Stimulated activated CD4-positive, alpha-beta T cell treated with anti-CD3 and anti-CD28 coated beads, Interleukin-2, amount 100 ng/mL, for 24 hours (primary cell): ENCODE measurements at places on chromosomes 11 and 22.
A peak's percentile ranks its signal among the peaks of the same experiment; 100 is the strongest.

- DNase-seq: no peak
These were observed 866.8 kb upstream of the TENM4 start for GRCh38 chr11:80307676-80308075.

DNA sequence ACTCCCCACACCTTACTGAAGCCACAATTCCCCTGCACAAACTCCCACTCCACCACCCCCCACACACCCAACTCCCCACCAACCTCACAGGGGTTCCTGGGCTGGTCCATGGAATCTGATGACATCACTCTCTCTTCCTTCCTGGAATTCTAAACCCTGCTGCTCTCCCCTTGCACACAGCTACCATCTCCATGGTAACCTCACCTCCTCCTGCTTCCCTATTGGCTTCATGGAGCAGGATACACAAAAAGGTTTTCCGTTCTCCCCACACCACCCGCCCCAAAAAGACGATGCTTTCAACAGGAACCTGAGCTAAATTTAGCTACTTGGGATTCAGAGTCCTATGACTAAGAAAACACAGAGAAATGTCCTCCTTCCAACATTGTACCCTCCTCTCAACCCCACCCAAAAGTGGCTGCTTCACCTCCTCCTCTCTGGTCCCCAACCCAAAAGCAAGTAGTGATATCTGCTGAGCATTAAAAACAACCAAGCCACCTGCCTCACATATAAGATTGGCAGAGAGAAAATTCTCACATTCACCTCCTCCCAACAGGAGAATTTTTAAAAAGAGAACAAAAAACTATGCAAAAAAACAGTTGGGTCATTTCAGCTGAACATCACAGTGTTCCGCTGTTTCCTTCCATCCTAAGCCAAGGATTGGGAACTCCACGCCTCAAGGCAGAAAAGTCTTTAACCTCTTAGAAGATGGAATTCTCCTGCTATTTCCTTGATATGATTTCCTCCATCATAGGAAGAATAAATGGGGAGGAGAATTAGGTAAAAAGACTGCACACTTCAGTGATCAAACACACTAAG lies 66.9 kb downstream of the RBFOX2 start:
- DNase-seq: no peak

GRCh38 chr11:86537541-86538222 lies 134.7 kb downstream of the ME3 start:
- DNase-seq: no peak

GRCh38 chr22:46575911-46576555 lies 38.6 kb upstream of the CELSR1 start:
- DNase-seq: no peak

GRCh38 chr22:36162127-36163034 lies 1.8 kb upstream of the APOL3 start:
- no peak for DNase-seq

GRCh38 chr11:86639137-86639536 lies 33.3 kb downstream of the ME3 start:
- no peak for DNase-seq

GRCh38 chr11:129434641-129435498 lies 59.2 kb downstream of the BARX2 start:
- DNase-seq: no peak

DNA sequence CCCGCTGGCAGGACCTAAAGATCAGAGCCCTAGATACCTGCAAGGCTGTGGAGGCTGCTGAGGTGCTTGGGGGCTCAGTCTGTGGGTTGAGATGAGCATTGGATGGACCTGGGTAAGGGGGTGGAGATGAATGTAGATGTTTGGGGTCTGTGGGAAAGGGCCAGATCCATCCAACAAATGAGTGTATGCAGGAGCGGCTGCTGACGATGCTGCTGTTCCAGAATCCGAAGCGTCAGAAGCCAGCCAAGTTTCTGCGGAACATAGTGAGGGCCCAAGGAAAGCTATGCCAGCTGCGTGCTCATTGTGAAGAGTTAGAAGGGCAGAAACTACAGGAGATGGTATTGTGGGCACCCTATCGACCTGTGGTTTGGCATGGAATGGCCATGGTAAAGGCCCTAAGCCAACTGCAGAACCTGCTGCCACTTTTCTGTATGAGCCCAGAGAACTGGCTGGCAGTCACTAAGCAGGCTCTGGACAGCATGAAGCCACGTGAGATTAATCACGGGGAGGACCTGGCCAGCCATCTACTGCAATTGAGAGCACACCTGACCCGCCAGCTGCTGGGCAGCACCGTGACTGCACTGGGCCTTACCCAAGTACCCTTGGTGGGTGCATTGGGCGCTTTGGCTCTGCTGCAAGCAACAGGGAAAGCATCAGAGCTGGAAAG lies 36.6 kb downstream of the RRP8 start:
- DNase-seq: no peak

- DNase-seq: no peak
These were observed 60.7 kb upstream of the CSNK2A3 start for GRCh38 chr11:11413776-11414175.

- no peak for DNase-seq
These were observed 24.7 kb downstream of the SIK3 start for GRCh38 chr11:117073539-117073938.

- DNase-seq: no peak
These were observed 105.8 kb downstream of the SERGEF start for GRCh38 chr11:17907046-17907445.

- no peak for DNase-seq
These were observed 39.0 kb downstream of the PDGFD start for GRCh38 chr11:104124979-104125378.

- DNase-seq: no peak
These were observed 23.7 kb downstream of the INCENP start for GRCh38 chr11:62147545-62147944.

DNA sequence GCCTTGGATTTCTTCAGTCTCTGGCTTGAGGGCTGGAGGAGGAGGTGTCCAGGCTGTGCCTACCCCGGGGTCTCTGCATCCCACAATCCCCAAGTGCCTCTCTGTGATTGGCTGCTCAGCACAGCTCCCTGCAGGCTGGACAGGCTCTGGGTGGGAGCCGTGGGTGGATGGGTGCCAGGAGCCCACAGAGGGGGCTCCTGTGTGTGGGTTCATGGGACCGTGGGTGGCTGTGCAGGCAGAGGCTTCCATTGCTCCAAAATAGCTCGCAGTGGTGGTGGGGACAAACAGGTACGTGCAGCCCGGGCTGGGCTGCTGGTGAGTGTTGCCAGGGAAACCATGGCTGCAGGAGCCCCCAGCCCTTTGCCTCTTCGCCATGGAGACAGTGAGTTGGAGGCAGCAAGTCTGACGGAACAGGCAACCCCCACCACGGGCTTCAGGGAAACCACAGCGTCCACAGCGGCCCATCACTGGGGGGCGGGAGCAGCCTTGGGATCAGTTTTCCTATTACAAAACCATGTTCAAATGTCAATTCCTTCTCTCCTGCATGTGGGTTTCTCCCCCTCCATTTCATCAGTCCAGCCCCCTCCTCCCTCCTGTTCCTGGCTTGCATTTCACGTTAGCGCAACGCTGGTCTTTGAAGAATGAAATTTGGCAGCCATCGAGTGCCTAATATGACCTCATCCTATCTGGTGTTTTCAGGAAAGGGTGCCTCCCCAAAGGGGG lies 155.2 kb downstream of the TRIM29 start:
- DNase-seq: no peak

GRCh38 chr11:69369945-69370344 lies 76.0 kb downstream of the MYEOV start:
- no peak for DNase-seq

GRCh38 chr22:19964701-19965386 lies 23.2 kb upstream of the TXNRD2 start:
- DNase-seq: no peak

DNA sequence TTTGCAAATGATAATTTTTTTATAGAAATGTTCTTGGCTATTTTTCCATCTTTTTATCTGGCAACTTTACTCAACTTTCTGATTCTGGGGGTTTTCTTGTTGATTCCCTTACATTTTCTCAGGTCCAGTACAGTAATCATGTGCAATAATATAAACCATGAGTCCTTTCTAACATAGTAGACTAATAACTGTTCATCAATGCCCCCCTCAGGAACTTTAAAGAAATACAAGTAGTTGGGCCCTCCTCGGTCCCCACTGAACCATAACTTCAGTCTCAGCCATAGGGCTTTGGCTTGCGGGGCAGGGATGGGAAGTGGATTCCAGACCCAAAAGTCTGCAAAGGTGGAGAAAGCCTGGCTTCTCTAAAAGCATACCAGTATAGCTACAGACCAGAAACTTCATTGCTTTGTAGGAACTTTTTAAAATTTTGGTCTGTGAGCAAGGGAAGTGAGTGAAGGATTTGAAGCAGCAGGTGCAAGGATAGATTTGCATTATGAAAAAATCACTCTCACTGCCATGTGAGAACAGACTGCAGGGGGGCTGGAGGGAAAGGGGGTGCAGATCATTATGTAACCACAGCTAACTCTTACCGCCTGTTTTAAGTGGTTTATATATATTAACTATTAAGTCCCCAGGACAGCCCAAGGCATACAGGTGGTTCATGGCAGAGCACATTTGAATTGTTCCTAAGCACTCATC lies 10.4 kb upstream of the TUB start:
- no peak for DNase-seq

- no peak for DNase-seq
These were observed 196.6 kb upstream of the CTSC start for GRCh38 chr11:88534185-88534584.

- no peak for DNase-seq
These were observed 3.0 kb downstream of the ARHGAP8 start for GRCh38 chr22:44755417-44755816.

DNA sequence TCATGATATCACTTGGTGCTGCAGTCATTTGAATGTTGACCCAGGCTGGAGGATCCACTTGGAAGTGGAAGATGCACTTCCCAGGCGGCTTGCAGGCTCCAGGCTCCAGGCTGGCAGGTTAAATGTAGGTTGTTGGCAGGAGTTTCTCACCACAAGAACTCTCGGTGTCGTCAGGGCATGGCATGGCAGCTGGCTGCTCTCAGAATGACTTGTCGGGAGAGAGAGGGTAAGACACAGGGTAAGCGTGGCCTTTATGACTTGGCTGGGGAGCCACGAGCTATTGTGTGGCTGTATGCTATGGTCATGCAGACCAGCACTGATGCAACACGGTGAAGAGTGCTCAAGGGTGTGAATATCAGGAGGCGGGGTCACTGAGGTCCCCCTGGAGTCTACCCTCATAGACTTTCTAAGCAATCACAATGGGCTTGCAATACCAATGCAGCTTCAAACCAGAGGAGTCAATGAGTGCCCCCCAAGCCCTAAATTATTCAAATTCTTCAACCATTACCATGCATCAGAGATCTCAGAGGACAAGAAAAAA lies 1027.7 kb downstream of the OPCML start:
- no peak for DNase-seq

DNA sequence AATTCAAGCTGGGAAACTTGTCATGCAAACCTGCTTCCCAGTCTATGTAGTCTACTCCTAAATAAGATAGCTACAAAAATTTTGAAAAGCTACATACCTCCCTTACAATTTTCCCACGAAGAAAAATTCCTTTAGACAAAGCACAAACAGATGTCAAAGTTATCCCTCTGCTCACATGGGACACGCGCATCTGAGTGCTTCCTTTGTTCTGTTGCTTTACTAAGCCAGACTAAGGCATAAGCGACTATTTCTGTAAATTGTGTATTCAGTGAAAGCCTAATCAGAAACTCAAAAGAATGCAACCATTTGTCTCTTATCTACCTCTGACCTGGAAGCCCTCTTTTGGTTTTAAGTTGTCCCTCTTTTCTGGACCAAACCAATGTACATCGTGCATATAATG lies 583.7 kb upstream of the B3GAT1 start:
- no peak for DNase-seq

GRCh38 chr22:24834845-24835570 lies 29.0 kb downstream of the SGSM1 start:
- DNase-seq: peak; percentile 6

DNA sequence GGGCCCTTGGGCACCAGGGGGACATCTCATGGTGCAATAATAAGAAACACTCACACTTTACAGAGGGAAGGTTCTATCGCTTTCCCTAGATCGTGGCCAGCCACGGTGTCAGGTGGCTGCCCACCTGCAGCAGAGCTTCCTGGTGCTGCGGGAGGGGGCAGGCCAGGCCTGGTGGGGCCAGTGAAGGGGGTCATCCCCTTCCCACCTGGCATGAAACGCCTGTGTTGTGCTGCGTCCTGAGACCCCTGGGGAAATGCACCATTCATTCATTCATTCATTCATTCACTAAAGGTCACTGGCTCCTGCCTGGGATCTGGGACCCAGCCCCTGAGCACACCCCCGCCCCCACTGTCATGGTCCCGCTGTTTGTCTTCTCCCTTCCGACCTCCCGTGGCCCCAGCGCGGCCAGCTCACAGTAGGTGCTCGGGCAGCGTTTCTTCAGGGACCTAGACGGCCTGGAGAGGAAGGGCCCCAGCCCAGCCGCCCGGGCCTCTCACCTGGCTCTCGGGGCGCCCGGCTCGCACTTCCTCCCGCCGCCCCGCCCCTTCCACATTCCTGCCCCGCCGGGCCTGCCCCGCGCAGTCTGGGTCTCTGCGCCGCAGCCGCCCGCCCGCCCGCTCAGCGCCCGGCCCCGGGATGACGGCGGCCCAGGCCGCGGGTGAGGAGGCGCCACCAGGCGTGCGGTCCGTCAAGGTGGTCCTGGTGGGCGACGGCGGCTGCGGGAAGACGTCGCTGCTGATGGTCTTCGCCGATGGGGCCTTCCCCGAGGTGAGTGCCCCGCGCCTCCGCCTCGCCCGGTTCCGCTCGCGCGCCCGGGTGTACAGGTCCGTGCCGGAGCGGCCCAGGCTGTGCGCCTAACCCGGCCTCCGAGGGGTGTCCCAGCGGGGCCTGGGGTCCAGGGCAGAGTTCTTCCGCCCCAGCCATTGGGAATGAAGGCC lies at the start of gene RHOD:
TSS of gene RHOD (plus strand) at position 581 of the 938 bp plus-strand sequence. CDS start at position 637, 56 bp downstream.
- peak; percentile 57 for DNase-seq

DNA sequence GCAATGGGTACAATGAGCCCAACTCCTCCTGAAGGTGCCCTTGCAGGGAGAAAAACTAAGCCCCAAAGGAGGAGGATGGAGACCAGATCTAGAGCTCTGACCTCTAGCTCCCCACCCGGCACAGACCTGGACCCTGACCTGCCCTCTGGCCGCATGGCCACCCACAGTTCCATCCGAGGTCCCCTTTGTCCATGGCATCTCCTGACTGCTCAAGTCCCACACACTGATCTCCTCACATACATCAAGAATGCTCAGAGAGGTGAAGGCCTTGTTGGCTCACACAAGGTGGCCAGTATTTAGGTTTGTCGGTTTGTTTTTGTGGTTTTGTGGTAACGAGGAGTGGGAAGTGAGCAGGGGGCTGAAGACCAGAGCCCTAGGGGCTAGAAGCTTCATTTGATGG lies 423.5 kb upstream of the B3GAT1 start:
- DNase-seq: no peak

DNA sequence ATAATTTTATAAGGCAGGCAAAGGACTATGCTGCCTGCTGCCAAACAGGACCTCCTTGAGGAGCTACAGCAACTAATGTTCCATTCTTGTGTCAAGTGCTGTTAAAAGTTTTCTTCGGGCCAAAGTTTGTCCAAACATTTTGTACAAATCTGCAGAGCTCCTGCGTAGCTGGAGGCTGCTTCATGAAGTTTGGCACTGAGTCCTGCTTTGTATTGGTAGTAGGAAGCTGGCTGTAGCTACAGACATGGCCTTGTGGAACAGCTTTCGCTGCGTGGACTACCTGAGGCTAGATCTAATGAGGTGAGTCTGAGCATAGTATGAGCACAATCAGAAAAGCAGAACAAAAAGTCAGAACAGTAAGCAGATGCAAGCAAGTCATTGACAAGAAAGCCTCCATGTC lies 528.1 kb downstream of the DLG2 start:
- no peak for DNase-seq
